Non-pigmented ciliary epithelial cell (primary cell): ENCODE measurements at places on chromosomes 5 and 9.

DNA sequence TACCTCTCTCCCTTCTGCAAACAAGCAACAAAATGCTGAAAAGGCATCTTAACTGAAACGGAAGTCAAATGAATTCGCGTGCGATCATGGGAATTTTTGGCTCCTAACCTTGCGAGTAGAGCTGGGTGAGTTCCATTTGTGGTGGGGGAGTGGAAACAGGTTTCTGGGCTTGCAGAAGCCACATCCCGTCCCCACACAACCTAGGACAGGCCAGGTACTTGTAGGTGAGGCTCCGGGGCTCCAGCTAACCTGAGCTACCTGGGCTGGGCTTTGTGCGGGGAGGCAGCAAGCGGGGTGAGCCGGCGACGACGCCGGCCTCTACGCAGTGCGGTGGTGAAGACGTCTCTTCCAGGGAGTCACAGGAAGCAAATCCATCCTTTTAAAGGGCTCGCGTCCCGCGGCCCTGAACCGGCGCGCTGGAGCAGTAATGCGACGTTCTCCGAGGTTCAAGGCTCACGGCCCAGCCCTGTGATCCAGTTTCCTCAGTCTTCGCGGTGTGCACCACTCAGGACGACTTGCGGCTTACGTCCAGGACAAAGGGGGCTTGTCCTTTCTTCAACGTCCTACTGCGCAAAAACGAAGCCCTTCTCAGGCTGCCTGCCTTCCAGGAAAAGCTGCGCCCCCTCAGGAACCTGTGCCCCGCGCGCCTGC, 567 bp upstream of the SPIN1 start:
- DNase-seq, result no peak

- DNase-seq, result no peak
Observed at GRCh38 chr9:104986096-104986495, 58.1 kb upstream of the ABCA1 start.

DNA sequence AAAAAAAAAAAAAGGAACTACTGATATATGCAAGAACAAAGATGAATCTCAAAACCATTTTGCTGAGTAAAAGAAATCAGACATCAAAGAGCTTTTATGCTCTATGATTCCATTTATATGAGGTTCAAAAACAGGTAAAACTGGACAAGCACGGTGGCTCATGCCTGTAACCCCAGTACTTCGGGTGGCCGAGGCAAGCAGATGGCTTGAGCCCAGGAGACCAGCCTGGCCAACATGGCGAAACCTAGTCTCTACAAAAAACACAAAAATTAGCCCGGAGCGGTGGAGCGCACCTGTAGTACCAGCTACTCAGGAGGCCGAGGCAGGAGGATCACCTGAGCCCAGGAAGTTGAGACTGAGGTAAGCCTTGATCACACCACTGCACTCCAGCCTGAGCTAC, 7.8 kb downstream of the PTBP3 start:
- no peak for DNase-seq

- DNase-seq, result no peak
Observed at GRCh38 chr9:93265301-93265971, 81.5 kb downstream of the WNK2 start.

DNA sequence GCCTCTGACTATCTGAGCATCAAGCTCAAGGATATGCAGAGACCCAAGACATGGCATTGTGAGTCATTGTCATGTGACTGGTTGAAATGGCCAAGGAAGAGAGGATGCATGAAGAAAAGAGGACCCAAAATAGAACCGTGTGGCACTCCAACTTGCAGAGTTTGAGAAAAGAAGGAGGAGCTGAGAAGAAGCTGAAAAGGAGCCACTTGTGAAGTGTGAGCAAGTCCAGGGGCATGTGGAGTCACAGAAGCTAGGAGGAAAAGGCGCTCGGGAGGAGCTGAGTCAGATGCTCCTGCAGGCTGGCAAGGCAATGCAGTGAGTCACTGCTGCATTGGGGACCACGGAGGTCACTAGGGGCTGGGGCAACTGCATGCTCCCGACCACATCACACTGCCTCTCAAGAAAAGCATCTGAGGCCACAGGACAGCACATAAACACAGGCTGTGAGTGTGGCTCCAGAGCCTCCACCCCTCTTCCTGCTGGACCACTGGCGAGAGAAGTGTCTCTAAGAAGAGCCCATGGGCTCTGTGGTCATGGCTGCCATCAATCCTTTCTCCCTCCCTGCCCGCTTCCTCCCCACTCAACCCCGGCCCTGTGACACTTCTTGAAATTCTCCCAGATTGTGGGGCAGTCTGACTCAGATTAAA, 197.6 kb downstream of the DRD1 start:
- DNase-seq, result peak; percentile 88

DNA sequence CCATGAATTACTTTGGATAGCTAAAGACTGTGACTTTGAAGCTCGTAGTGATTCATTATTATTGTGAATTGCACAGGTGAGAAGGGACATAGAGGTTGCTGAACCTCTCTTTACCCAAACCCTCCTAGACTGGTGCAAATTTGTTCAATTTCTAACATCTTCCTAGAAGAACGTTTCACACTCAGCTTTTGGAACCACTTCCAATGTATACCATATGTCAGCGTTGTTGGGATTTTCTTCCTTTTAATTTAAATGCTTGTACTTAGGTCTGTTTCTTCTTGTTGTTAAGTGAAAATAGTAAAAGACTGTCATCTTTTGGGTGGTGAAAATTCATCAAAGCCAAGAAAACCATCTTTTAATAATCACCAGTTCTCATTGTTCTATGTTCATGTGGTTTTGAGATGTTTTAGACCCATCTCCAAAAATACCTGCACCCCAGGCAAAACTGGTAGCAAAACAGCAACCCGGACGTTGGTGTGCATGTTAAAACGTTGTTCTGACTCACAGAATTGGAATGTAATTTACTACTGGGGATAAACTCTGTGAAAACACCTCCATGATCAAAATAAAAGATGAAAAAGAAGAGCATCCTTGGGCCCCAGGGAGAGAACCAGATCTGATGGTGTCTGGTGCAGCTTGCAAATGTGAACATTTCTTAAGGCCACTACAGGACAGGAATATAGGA, 238.3 kb downstream of the NPR3 start:
- DNase-seq, result no peak

DNA sequence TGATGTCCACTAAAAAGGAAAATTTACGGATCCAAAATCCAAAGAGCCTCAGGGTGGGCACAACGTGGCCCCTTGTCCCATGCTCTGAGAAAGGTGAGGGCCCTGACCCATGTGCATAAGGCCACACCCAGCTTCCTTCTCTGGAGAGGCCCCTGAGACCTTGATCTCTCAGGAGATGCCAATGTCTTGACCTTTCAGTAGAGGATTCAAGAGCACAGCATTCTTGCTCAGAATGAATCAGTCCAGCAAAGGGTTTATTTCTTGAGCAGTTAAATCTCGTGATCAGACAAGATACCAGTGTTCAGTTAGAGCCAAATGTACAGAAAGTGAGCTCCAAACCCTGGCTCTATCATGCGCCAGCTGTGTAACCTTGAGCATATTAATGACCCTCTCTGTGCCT, 115.9 kb upstream of the DAPK1 start:
- no peak for DNase-seq

GRCh38 chr9:96173640-96174039, 128.3 kb downstream of the HSD17B3 start:
- no peak for DNase-seq

GRCh38 chr9:88580961-88581360, 46.0 kb downstream of the NXNL2 start:
- no peak for DNase-seq

DNA sequence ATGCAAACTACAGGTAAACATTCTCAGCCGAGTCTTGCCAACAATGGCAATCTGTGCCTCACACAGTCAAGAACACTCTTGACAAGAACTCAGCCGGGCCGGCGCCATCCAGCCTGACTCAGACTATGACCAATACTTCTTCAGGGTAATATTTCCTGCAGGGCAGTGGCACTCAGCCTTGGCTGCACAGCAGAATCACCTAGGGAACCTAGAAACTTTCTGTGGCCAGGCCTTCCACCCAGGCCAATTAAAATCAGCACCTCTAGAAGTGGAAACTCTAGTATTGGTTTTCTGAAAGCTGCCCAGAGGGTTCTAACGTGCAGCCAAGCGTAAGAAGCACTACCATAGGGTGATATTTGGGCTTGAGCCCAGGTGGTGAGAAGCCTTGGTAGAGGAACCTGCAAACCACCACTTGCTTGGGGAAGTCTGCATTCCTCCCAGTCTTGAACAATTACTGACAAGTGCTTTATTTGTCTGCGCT, 120.6 kb downstream of the TTLL11 start:
- DNase-seq, result no peak

DNA sequence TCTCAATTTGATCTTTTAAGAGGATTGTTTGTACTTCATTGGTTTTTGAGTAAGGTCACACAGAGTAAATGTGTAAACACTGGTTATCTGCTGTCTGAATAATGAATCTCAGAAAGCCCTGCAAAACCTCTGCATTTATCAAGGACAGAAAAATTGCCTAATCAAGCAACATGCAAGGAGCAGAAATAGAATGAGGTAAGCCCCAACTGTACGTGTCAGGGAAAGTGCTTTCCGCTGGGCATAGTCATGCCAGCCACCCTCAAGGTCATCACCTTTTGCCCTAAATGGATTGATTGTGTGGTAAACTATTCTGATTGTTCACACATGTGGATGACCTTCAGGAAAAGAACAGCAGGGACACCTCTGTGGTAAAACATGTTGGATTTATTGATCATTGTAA, 376.9 kb upstream of the KCNN2 start:
- DNase-seq, result no peak

DNA sequence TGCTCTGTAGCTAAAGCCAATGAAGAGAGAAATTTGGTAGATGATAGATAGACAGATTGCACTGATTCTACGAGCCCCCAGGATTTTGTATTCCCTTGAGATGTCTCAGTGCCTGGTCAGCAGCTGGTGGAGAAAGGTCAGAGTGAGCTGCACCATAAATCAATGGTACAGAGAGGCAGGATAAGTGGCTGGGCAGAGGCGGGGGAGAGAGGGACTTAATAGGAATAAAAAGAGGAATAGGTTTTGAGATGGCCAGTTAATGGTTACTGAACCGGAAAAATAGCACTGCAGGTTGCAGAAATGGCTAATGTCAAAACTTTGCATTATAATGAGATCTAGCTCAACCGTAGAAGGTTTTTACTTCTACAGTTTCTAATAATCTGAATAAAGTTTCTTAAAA, 47.9 kb upstream of the SLC12A2 start:
- DNase-seq, result no peak
